CD4-positive, CD25-positive, alpha-beta regulatory T cell (primary cell): ENCODE measurements at places on chromosomes 1 and 21.
A peak's percentile ranks its signal among the peaks of the same experiment; 100 is the strongest.

DNA sequence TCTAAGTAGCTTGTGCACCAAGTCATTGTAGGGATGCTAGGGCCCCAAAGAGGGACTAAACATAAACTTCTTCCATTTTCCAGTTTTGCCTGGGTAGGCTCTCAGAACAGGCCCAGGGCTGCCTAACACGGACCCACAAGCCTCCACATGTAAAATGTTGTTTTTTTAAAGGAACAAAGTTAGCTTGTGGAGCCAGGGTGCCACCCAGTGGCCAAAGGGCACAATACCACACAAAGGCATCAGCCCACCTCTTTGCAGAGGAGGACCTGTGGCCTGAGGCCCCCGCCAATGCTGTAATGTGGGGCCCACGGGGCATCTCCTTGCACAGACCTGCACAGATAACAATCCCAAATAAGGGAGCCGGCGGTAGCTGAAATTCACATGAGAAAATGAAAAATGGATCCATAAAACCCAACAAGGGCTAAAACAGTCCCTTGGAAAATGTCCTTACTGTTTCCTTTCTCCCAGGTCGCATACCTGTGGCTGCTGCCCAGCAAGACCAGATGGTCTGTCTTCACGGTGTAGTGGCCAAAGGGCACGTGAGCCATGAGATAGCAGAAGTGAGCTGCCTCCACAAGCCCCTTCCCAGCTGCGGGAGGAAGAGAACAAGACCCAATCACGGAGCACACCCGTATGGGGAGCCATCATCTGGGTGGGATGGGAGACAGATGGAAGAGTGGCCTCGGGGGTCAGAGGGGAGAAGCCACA, 23.8 kb downstream of the SEC16B start:
- DNase-seq = no peak

DNA sequence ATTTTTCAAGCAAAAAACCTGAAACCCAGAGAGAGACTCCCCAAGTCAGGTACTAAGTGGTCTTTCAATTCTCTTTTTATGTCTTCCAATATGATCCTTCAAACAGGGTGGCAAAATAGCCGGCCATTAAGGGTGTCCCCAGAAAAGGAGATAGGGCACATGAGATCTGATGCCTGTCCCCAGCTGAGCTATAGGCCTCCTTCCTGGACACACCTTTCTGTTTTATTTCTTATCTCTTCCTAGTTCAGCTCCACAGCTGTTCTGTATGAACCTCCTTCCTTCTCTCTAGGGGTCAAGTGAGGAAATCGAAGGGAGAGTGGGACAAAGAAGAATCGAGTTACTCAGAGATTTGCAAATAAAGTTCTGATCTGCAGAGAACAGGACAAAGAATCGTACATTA, 112.4 kb upstream of the ATP1A1 start:
- no peak for DNase-seq

DNA sequence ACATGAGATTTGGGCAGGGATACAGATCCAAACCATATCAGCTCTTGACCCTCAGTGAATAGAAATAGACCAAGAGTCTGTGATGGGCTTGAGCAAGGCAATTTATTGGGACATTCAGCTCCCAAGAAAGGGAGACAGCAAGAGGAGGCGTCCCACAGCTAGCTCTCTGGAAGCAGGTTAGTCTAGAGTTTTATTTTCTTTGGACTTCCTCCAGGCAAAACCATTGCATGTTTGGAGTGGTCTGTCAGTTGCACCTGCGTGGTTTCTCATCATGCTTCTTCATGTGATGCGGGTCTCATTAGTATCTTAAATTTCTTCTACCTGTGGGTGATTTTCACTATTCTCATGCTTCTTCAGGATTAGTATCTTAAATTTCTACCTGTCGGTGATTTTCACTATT, 1530.6 kb downstream of the PLA2G4A start:
- DNase-seq = no peak

DNA sequence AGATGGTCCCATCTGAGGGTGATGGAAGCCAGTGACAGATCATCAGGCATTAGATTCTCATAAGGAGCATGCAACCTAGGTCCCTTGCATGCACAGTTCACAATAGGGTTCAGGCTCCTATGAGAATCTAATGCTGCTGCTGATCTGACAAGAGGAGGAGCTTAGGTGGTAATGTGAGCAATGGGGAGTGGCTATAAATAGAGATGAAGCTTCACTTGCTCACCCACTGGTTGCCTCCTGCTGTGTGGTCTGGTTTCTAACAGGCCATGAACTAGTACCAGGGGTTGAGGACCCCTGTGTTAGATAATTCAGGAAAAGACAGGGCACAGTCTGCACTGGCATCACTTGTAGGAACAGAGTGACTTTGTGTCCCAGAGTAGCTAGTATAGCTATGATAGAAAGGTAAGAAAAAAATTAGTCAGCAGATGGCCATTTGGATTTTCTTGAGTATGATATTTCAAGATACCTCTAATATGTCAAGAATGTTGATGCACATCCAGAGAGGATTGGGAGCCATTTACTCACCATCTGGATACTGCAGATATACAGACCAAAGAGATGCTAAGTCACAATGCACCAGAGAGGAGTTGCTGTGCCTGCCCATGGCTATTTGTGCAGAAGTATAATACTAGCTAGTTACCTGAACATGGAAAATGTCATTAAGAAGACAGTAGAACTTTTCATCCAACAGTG, 53.6 kb downstream of the ADCY10 start:
- DNase-seq = no peak

DNA sequence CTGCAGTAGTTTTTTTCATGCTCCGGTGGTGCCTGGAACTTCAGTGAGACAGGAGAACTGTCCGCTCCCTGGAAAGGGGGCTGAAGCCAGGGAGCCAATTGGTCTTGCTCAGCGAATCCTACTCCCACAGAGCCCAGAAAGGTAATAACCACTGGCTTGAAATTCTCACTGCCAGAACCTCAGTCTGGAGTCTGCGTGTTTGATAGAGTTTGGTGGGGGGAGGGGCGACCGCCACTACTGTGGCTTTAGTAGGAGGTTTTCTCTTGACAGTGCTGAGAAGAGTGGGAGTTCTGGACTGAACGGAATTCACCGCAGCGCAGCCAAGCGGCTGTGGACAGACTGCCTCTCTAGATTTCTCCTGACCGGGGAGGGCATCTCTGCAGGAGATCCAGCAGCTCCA, 8.0 kb upstream of the OR2M3 start:
- no peak for DNase-seq

DNA sequence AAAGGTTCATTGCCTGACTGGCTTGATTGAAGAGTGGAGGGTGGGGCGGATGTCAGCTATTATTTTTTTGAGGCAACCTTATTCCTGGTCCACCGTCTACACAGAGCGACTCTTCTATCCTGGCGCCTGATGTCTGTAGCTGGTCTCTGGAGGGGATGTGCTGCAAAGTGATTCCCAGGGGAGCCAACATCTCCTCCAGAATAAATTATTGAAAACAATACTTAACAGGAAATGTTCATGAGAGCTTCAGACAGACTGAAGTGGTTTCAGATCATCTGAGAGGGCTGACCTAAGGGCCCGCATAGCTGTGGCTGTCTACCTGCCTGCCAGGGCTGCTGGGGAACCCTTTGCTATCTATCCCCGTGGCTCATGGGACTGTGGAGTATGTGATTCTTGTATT, 66.7 kb downstream of the TEX35 start:
- no peak for DNase-seq

DNA sequence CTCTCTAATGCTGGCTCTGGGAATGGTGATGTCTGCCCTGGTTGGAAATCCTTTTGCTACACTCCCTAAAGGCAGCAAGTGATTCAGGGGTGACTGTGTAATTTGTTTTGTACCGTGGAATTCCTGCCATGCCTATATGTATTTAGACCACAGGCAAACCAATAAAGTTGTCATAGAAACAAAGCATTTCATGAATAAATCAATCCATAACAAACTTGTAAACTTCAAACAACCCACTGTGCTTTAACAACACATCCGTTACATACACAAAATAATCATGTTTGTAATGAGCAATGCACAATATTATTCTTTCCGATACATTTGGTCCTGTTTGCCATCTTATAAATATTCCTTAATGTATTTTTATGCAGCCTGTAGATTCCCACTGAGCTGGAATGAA, 330.3 kb upstream of the SNX7 start:
- no peak for DNase-seq

- DNase-seq = no peak
These were observed 5.7 kb downstream of the HSD3B2 start for GRCh38 chr1:119420638-119421037.

DNA sequence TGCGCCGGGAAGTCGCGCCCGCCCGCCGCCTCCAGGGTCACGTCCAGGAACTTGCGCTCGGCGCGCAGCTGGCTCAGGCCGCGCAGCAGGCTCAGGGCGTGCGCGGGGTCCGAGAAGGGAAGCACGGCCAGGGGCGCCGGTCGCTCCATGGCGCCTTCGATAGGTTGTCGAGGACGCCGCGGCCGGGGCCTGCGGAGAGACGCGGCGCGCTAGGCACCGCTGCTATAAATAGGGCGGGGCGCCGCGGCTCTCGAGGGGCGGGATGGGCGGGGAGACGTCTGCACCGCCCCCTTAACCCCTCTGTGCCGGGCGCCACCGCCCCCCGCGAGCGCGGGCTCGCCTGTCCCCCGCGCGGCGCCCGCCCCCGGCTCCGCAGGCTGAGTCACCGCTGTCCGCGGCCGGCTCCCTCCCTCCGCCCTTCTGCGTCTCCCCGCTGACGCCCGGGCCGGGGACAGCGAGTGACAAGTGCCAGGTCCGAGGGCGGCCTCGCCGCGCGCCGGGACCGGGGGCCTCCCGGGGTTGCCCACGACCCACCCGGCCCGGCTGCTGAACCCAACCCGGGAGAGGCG, at the start of gene KLHL21:
Gene KLHL21, minus strand, starts transcription at position 201 of the 569 bp plus-strand sequence. Its CDS starts 52 bp downstream, at position 149.
- DNase-seq = peak; percentile 90

DNA sequence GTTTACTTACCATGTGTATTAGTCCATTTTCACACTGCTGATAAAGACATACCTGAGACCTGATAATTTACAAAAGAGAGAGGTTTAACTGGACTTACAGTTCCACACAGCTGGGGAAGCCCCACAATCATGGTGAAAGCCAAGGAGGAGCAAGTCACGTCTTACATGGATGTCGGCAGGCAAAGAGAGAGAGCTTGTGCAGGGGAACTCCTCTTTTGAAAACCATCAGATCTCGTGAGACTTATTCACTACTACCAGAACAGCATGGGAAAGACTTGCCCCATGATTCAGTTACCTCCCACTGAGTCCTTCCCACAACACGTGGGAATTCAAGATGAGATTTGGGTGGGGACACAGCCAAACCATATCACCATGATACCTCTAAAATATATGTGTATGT, 39.3 kb upstream of the ERRFI1 start:
- no peak for DNase-seq

DNA sequence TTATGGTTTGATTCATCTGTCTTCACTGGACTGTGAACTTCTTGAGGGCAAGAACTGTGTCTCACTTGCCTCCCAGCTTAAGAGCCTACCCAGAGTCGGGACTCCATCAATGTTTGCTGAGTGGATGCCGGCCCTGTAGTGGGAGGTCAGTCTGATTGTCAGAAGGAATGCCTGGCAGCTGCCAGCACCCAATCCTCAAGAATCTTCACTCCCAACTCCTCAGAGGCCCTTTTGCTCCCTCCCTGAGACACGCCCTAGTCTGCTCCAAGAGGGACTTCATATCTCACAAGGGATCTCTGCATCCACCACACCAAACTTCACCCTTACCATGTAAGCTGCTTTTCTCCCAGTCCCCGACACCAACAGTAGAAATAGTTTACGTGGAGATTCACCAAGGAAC, 15.2 kb upstream of the KDM4A start:
- no peak for DNase-seq

DNA sequence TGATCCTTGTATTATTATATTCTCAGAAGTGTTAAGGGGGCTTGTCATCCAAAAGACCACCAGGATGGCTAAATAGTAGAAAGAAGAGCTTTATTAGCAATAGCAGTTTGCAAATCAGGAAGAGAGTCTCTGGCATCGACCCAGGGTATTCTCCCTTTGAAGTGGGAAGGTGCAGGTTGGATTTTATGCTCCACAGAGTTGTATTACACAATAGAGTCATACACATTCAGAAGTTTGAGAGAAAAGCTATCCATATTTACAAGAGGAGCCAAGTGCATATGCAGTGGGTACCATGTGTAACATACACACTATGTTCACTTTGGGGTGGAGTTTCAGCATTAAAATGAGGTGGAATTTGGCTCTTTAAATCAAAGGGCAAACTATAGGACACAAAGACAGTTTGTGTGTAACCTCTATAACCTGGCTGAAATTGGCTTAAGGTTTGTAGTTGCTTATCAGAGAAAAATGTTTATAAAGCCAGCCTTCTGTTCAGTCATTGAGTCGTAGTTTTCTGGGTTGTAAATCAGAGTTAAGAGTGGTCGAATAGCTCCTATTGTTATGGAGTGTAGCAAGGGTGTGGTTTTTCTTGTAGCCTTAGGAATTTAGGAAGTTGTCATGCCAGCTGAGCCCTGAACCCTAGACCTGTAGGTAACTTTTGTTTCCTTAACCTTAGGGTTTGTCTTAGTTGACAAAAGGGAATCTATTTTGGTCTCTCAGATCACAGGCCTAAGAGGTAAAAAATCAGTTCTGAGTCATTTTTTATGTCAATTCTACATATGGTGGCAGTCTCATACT, 125.3 kb downstream of the DNM3 start:
- no peak for DNase-seq

- no peak for DNase-seq
These were observed 18.6 kb upstream of the NUP133 start for GRCh38 chr1:229526695-229527094.

DNA sequence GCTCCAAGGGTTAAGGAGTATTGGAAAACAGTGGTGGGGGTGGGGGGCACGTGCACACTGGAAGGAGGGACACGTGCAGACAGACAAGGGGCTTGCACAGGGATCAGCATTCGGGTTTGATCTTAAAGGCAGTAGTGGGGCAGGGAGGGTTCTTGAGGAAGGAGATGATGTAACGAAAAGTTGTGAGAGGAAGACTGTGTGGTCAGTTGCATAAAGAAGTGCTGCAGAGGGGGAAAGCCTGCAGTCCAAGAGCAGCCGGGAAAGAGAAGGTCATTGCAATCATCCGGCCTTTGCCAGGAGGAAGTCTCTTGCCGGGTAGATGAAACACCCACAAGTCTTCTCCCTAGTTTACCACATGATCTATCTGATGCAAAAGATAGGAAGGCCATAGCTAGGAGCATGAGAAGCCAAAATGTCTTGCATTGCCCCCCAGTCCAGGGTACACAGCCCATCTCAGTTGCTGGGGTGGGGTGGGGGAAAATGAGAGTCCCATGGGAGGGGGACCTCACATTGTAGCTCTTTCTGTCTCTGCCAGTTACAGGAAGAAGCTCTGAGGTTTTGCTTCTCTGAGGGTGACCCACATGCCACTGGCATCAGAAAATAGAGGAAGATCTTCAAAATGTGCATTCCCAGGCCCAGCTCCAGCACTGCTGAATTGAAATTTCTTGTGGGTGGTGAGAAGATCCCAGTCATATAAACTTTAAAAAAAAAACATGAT, 202.5 kb upstream of the RAB4A start:
- no peak for DNase-seq

GRCh38 chr1:199223936-199224335, 585.1 kb downstream of the PTPRC start:
- no peak for DNase-seq

DNA sequence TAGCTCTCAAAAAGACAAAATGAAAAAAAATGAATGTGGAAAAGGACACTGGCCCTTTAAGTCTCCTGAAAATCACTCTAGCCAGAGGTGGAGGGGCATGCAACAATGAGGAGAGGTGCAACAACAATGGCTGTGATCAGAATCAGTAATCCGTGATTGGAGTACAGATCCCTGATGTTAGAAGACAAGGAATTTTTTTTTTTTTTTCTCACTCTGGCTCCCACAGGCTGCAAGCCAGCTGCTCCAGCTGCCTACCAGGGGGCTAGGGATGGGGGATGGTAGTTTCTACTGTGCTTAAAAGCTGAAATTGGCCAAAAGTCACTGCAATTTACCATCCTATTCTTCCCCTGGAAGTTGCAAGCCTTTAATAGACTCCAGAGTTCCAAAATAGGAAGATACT, 54.5 kb downstream of the STYXL2 start:
- no peak for DNase-seq

- no peak for DNase-seq
These were observed 53.0 kb downstream of the HLCS start for GRCh38 chr21:36913247-36914169.
